ENCODE measurements at places on chromosomes 16 and 17.

- no peak for DNase-seq
These were observed 41.0 kb upstream of the IRX3 start for GRCh38 chr16:54327609-54328008.

GRCh38 chr17:82940226-82941020 lies 100.6 kb upstream of the ZNF750 start:
- DNase-seq, result no peak

GRCh38 chr16:89275837-89276720 lies 58.6 kb downstream of the ZNF778 start:
- no peak for DNase-seq

DNA sequence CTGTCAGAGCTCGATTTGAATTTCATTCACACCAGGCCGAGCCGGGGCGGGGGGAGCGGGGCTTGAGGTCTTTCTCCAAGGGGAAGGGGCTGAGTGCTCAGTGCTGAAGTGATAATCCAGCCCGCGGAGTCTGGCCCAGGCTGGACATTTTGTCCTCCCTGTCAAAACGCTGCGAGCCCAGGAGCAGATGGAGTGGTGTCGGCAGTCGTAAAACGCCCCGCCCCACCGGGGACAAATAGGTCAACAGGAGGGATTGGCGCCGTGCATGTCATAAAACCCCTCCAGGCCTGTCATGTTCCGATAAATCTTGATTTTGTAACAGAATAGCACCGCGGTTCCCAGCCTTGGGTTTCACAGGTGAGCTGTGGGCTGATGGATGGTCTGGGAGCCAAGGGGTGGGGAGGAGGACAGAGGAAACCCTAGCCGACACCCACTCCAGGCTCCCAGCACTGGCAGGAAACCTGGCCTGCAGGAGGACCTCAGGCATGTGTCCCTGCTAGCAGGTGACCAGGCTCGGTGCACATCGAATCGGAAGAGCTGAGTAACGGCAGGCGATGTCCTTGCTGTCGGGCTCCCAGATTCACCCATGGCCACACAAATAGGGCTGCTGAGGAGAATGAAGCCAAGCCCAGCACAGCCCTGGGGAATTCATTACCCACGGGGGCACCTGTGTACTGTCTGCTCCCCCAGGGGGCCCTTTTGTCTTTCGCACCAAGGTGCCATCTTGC lies 341.4 kb downstream of the FOXL1 start:
- DNase-seq, result no peak

GRCh38 chr17:7916808-7917207 lies 719 bp upstream of the RNF227 start:
- no peak for DNase-seq

GRCh38 chr16:84247331-84247730 lies 7.5 kb upstream of the KCNG4 start:
- DNase-seq, result no peak

DNA sequence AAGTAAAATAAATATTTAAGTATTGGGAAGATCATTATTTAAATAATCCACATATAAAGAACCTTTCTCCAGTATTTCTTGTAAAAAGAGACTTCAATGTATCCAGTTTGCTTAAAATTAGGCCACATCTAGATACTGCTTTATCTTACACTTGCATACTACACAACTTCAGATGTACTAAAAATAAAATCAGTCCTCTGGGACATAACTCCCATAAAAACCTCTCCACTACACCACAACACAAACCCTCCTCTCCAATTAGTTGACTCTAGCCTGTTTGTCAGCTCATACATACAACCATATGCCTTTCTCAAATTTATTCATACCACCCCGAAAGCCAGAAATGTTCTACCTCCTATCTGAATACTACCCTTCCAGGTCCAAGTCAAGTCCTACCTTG lies 21.6 kb downstream of the SPOP start:
- DNase-seq, result no peak

DNA sequence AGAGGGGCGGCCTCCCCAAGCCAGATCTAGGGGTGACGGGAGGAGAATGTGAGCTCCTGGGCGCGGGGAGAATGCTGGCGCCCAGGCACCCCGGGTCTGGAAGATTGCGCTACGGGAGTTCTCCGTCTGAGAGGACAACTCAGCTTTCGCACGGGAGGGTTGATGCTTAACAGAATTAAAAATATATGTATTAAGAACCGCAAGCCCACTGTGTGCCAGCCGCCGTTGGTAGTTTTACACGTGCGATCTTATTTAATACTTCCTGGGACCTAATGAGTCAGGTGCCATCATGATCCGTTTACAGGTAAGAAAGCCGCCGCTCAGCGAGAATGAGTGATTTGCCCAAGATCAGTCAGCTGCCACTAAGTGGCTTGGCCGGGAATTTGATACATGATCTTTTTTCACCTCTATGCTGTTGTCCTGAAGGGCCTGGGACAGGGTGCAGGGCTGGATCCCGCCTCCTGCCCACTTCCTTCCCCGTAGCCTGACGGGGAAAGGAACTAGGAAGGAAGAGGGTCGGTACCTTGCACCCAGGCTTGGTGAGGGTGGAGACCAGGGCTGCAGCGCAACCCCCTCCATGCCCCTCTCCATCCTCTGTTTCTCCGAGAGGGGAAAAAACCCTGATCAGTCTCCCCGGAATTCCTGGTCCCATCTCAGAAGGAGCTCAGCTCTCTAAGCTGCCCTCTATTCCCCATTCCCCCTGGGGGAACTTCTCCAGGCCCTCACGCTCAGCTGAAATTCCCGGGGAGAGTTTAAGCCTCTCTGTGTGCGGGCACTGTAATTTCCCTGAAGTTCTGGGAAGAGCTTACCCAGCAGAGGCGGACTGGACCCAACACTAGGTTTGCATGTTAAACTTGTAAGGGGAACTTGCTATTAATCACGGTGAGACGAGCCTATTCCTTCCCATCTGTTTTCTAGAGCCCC lies 983 bp downstream of the VAT1L start:
- DNase-seq, result no peak

GRCh38 chr17:39965017-39965699 lies 2.4 kb downstream of the GSDMA start:
- no peak for DNase-seq

DNA sequence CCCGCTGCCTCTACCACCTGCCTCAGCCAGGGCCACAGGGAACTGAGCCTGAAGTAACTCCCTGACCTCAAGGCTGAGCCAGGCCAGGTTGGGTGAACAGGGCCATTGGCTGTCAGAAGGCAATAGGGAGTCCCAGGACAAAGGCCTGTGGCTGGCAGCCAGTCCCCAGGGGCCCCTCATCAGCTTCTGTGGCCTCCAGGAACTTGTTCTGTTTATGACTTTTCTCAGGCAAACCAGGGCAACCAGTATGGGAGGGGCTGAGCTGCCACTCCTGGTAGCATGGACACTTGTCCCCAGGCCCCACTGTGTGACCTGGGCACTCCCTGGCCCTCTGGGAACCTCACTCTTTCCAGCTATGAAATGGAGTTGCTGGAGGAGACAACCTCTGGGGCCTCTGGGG lies 40.1 kb downstream of the CPNE2 start:
- no peak for DNase-seq

DNA sequence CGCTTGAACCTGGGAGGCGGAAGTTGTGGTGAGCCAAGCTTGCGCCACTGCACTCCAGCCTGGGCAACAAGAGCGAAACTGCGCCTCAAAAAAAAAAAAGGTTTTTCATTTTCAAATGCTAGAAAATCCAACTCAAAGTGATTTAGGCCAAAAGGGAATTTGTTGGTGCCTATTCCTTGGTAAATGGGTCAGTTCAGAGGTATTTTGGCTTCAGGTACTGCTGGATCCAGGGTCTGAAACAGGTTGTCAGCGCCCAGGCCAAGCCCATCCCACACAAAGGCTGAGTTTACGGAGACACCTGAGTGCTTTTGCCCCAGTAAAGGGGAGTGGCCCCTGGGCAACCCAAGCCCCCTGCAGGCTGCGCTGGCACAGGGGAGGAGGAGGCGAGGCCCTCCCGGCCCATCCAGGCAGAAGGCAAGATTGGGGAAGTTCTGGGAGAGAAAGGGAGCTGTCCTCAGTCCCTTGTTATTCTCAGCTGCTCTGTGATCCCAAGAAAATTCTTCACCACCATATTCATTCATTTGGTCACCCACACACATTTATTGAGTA lies 8.5 kb upstream of the JPH3 start:
- DNase-seq, result no peak

DNA sequence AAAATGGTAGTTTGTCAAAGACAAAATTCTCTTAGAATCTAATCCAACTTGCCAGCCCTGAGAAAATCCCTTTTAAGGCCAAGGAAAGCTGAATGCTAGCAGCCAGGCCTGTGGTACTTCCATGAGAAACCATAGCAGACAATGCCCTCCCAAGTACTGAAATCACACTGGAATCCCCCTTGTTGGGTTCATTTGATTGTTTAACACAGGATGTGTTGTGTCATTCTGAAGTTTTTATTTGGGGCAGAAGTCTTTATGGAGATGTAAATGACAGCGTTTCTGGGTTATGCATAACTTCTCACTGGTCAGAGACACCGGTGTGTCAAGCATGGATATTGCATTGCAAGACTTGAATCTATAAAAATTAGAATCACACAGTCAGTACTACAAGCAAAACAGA lies 6.0 kb upstream of the ARL2BP start:
- no peak for DNase-seq

DNA sequence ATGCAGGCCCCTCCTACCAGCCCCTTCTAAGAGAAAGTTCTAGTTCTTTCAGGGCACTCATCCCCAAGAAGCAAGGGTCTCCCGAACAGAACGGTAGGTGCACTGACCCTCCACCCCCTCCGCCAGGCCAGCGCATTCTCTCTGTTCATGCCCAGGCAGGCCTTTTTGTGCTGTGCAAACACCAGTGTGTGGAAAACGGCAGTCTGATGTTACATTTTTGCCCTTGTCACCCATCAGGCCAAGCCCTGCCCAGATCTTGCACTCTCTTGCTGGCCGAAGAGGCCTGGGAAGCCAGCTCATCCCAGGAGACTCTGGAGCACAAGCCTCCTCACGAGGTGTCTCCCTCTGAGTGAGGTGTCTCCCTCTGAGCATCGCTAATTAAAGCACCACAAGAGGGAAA lies 16.1 kb upstream of the MTSS2 start:
- DNase-seq, result no peak

DNA sequence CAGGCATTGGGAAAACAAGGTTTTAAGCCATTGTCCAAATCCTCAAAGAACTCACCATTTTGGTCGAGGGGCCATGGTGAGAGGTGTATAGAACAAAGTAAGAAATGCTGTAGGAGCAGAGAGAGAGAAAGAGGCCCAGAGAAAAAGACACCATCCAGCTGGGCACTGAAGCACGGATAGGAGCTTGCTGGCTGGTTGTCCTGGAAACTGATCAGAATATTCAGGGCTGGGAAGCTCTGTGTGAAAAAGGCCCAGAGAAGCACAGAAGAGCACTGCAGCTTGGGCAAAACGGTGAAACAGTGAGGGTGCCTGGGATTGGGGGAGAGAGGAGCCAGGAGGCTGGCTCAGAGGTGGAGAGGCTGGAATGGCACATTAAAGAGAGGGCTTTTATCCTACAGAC lies 16.5 kb downstream of the HS3ST3B1 start:
- DNase-seq, result no peak

DNA sequence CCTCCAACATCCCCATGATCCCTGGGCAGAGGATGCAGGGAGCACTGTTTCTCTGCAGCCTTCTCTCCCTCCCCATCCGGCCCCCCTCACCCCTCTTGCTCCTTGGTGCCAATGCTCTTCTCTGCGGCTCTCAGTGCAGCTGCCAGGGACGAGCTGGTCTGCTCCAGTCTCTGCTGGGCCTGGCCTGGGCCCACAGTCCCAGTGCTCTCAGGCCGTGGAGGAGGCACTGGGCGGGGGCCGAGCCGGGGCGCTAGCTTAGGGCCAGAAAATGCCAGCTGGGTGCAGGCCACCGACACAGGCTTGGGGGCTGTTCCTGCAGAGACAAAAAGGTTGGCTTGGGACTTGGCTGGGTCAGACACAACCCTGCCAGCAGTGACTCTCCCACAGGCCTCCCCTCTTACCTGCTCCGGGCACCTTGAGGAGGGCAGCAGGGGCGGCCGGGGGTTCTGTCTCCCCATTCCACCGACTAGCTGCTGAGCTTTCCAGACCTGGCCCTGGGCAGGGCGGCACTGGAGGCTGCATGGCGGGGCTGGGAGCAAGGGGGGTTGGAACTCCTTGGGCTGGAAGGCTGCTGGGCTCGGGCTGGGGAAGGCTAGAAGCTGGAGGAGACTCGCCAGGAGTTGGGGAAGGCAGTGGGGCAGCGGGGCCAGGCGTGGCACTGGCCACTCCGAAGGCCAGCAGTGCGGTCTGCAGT lies 13.8 kb downstream of the CASKIN2 start:
- no peak for DNase-seq

DNA sequence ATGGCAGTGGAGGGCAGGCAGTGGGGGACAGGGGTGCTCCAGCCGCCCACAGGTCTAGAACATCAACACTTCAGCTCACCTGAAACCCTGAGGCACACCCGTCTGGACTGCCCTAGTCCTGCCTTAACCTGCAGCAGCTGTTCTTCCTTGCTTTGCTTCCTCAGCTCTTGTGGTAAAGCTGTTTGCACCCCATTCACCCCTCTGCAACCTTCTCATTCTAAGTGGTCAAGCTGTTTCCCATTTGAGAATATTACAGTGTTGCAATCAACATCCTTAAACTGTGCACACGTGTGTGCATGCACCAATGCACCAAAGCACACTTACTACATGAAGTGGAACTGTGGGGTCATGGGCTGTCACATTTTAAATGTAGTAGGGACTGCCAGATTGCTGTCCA lies 32.4 kb downstream of the SCNN1B start:
- DNase-seq, result no peak

- DNase-seq, result no peak
These were observed 1.0 kb downstream of the RNF166 start for GRCh38 chr16:88705076-88705684.

- DNase-seq, result no peak
These were observed 787 bp upstream of the CCL3L1 start for GRCh38 chr17:36197387-36197703.

- no peak for DNase-seq
These were observed 30.4 kb upstream of the ZFP90 start for GRCh38 chr16:68508641-68509240.

DNA sequence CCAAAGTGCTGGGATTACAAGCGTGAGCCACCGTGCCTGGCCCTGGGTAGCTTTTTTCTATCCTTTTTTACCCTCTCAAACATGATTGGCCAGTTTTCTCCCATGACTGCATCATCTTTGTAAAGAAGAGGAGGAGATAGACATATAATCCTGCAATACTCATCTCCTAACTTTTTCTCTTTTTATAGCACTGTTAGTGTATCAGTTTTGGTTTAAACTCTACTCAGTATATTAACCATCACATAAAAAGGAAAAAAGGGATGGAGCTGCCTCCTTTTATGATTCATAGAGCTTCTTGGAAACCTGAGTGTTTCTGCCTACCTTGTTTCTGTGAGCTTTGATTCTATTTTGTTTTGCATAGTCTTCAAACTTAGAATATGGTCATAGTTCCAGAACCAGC lies 12.0 kb upstream of the TMEM106A start:
- no peak for DNase-seq
